ENCODE measurements at places on chromosomes 12 and 14. TPM values are rescaled to one million over a fixed set of nuclear protein-coding genes. Genes with fewer than 3 reads are reported as not detected.

- DNase-seq: no peak
Observed at GRCh38 chr12:104734541-104735095, 223.5 kb downstream of the SLC41A2 start.

EPYC gene
- not detected for total RNA-seq

GRCh38 chr14:28758885-28759652 lies 7.5 kb upstream of the FOXG1 start:
- no peak for DNase-seq

DNA sequence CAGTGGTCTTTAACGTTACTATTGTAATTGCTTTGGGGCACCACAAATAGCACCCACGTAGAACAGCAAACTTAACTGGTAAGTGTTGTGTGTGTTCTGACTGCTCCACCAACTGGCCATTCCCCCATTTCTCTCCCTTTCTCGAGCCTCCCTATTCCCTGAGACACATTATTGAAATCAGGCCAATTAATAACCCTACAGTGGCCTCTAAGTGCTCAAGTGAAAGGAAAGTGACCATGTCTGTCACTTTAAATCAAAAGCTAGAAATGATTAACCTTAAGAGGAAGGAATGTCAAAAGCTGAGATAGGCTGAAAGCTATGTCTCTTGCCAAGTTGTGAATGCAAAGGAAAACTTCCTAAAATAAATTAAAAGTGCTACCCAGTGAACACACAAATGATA lies 22.3 kb downstream of the PPP1R13B start:
- no peak for DNase-seq

DNA sequence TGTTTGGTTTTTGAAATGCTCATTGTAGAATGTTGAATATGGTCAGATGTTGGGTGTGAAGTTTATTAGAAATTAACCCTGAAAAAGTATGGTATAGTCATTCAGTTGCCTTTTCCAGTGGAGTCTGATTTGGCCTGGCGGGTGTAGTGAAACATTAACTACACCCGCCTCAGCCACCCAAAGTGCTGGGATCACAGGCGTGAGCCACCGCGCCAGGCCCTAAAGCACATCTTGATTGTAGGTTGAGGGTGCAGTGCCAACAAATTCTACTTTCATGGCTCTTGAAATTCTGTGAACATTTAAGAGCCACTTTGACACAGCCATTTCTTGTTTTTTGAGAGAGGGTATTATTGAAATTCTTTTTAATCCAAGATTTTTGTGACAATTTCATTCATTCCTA lies 624.9 kb downstream of the DIO2 start:
- no peak for DNase-seq

DNA sequence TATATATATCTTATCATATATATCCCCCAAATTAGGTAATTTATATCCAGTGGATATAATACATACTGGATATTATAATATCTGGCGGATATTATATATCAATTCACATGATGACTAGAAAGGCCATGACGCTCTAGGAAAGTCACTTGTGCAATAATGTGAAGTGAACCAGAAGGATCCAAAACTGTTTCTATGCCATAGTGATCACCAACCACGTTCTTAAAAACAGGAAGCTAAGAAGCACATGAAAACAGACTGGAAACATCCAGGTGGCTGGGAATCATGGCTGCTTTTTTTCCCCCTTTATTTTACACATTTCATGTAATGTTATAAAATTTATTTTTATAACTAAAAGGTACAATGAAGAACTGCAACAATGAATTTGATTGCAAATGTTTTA lies 1.4 kb downstream of the GUCY2C start:
- DNase-seq: no peak
